Hypothalamus (tissue), 51 donors: ENCODE measurements at places on chromosomes 12 and 14.

DNA sequence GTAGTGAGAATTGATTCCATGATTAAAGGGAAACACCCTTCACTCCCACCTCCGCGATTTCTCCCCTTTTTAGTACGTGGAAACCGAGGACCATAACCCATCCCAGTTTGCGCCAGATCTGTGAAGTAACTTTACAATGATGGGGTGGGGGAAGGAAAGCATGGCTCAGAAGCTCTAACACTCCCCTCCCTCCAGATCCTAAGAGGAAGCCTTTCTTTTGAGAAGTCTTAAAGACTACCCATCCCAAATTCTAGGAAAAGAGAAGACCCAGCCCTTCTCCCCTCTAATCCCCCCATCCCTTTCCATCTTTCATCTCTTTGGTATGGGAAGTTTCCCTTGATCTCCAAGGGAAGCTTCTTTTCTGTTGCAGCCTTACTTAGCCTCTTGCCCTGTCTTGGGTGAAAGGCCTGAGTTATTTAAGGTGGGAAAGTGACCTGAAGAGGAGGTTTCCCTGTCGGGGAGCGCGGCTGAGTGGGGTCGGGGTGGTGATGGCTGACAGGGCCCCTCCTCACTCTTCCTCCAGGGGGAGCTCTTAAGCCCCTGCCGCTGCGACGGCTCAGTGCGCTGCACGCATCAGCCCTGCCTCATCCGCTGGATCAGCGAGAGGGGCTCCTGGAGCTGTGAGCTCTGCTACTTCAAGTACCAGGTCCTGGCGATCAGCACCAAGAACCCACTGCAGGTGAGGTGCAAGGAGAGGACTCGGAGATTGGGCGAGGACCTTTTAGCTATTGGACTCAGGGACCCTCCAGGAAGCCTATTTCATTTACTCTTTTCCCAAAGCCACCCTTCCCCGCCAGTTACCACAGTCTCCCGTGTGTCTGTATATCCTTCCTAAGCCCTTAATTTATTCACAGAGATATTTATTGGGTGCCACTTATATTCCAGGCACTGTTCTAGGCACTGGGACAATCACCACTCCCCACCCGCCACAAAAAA, 1.8 kb downstream of the MARCHF9 start:
- DNase-seq = no peak

DNA sequence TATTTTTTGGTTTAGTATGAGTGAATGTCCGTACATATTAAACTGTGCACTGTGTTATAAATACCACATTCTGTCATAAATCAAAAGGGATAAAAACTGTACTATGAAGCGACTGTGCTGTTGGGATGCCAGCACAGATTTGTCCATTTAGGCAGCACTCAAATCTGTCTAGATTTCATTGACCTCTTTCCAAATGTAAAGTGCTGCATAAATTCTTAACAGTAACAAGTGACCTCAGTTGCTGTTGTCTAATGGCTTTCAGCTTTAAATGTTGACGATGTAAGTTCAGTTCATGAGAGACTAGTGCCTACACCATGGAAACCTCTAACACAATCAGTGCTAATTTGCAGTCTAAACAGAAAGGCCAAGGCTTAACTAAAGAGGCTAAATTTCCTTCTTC, 531.4 kb upstream of the LMO3 start:
- no peak for DNase-seq

GRCh38 chr12:2457215-2457932, 337.4 kb upstream of the FKBP4 start:
- DNase-seq = no peak

GRCh38 chr12:75571204-75571603, 59.8 kb upstream of the KRR1 start:
- DNase-seq = no peak

DNA sequence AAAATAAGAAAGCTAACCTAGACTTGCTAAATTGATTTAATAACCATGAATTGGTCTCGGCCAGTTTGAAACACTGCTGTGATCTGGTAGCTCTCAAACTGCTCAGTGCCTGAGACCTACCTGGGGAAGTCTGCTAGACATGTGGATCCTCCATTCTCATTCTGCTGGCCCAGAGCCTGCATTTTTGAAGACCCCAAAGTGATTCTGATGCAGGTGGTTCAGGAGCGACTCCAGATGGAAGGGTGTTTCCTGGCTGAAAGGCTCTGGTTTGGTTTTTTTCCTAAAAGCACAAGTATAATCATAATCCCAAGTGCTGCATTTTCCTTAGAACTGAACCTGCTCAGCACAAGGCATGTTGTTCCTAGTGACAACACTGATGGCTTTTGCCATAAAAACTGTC, 159.5 kb downstream of the ZNF664 start:
- no peak for DNase-seq

DNA sequence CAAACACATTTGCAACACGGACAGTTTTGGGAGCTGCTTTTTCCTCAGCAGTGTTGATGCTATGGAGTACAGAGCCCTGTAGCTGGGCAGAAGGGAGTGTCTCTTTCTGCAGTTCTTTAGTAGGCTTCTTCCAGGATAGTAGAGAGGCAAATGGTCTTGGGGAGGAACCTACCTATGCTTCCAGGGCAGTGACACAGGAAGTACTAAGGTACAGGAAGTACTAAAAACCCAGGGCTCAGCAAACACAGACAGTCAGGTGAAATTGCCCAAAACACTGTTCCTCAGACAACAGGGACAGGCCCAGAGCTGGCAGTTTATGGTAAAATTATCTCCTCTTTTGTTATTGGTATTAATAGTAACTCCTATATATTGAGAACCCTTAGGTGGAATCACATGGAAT, 217.6 kb downstream of the TTC8 start:
- no peak for DNase-seq

- no peak for DNase-seq
These were observed 110.9 kb downstream of the GPATCH2L start for GRCh38 chr14:76262641-76263040.
